ENCODE measurements at places on chromosomes 2 and 18.

DNA sequence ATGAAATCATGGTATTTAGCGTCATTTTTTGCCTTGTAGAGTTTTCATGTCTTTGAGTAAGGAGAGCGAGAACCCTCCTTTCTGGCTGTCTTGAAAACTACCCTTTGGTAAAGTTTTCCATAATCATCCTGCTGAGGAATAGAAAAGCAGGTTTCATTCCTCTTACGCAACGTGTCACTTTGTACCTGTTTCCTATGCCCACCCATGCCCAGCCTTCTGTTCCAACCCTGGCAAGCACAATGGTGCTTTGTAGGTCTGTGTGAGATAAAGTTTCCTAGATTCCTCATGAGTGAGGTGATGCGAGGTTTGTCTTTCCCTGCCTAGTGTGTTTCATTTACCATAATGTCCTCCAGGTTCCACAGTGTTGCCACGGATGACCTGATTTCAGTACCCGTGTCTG, 29.3 kb downstream of the CCDC74A start:
- ATAC-seq: no peak

- ATAC-seq: no peak
These were observed 318.1 kb upstream of the EPAS1 start for GRCh38 chr2:45979065-45979464.

DNA sequence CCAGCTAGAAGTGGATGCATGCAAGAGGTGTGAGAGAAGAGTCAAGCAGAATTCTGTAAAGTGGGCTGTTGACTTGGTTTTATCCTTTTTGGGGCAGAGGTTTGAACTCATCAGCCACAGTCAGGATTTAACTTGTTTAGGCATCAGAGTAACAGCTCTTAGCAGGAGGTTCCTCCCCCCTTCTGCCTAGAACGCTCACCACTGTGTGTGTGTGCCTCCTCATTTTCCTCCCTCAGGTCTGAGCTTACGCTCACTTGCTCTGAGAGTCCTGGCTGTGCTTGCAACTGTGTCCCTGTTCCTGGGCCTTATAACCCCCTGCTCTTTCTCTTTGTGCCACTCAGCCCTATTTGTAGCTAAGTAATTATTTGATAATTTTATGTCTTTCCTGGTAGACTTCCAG, 167.9 kb downstream of the TMEM182 start:
- no peak for ATAC-seq

DNA sequence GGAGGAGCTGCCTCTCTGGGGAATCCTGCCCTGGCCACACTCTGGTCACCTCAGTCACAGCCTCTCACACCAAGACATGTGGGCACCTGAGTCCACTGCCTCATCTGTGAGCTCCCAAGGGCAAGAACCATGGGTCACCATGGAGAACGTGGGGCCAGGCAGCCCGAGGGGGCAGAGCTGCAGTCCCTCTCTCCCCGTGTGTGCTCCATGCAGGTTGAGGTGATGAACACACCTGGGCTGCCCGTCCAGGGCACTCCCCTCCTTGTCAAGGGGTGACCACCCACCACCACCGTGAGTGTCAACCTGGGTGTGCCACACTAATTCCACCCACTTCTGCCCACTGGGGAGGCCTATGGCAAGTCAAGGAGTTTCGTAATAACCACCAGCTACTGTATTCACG, 159.6 kb upstream of the RAB6C start:
- no peak for ATAC-seq

DNA sequence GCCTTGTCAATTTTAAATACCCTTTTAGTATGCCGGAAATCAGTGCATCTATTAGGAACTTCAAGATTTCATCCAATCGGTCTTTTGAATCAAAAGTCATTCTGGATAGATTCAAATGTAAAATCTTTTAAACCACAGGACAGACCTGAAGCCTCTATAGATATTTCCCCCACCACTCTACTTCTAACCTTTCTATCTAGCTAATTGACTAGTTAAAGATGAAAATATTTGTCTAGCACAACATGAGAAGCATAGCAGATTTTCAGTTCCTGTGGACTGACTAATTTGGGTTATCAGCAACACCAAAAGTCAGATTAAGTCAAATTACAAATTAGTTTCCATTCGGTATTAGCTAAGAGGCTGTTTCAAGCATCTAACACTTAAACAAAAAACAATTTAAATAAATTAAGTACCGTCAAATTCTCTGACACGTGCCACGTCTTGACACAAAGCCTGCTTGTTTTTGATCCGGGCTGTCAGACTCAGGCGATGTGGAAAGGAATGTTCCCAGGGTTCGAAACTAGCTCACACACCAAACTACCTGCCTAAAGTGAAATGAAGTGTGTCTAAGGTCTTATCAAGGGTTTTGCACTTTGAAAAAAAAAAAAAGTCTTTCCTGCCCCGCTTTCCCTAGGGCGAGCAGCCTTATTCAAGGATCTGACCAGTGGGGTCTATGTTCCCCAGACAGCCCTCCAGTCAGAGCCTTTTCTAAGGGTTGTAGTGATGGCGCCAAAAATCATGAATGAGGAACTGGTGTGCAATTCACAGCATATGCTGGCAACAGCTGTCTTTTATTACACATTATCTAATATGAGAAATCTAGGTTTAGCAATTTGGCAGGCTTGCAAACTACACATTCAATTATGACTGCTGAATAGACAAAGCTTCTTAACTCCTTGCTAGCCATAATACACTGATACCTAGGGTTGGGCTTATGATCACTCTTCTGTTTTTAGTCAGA, 4.7 kb downstream of the CYTIP start:
- ATAC-seq: no peak

- no peak for ATAC-seq
These were observed 164.1 kb upstream of the RASGRP3 start for GRCh38 chr2:33312355-33312754.

DNA sequence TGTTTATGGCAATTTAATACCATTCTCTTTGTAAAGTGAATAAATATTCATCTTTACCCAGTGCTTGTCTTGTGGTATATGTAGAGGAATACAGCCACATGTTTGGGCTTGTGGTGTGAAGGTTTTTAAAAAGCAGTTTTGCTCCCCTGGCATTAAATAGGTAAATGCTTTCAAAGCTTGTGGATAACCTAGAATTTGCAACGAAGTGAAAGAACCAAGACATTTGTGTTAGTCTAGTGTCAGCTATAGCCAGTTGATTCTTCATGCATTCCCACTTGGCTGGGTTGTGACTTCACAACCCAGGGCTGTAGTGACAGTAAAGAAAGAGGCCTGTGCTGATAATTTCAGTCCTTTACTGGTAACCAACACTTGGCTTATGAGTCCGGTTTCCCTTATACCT, 32.9 kb upstream of the TOGARAM2 start:
- no peak for ATAC-seq
